ENCODE measurements at places on chromosomes 4 and X.

- no peak for DNase-seq
Observed at GRCh38 chr4:7435471-7436061, 836 bp upstream of the PSAPL1 start.

DNA sequence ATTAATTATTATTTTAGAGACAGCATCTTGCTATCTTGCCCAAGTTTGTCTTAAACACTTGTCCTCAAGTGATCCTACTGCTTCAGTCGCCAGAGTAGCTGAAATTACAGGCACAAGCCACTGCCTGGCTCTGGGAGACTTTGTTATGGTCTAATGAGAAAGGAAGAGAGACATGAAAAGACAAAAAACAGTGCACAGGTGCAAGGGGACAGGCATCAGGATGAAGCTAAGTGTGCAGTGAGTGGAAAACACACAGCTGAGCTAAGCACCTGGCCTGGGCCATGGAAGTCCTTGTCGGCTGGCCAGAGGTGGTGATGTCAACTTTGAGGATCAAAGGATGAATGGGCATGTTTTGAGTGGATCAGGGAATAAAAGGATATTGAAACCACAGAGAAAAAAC, 102.7 kb downstream of the HS3ST1 start:
- DNase-seq: no peak

GRCh38 chr4:75848891-75849290, 53.4 kb downstream of the PPEF2 start:
- no peak for DNase-seq

DNA sequence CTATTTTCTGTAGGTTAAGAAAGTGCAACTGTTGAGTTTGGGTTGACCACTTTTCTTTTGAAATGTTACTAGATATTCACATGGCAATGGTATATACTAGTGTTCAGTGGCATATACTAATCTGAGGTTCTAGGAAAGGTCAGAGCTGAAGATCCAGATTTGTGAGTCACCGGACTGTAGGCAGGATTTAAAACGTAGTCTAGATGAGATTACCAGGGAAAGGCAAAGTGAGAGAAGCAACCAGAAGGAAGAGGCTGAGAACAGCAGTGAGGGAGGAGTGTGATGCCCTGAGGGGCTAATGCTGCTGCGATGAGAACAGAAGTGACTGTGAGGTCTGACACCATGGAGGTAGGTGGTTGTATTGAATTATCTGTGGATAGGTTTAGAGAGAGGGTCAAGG, 9.7 kb upstream of the PLA2G12A start:
- DNase-seq: no peak

DNA sequence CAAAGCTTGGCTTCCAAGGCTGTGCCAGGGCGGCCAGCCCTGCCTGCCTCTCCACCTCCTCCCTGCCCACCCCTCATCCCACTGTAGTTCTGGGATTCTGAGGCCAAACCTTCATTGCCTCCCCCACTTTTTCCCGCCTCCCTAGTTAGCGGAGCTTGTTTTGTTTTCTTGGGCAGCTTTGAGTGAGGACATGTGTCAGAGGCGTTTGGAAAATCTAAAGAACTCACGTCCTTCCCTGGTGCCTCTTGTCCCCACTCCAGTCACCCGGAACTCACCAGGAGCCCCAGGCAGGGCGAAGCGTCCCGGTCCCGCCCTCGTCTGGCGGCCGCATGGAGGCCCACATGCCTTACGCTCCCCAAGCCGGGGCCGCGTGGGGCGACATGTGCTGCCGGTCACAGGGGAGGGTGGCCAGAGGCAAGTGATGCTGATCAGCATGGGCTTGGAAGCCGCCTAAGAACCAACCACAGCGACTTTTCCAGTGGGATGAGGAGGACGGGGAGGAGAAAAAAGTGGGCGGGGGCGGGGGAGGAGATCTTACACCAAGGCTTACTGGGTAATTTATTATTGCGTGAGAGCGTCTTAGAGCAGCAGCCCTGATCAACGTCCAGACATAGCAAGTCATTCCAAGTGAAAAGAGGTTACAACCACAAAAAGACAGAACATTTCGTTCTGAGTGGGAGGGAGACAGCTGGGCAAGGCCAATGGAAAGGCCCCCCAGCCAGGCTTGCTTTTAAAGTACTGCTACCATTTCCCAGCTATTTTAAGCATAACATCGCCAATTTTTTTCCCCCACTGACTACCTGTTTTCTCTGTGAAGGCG, 48.5 kb downstream of the PRPS1 start:
- no peak for DNase-seq

GRCh38 chr4:23476515-23477090, 413.2 kb downstream of the PPARGC1A start:
- no peak for DNase-seq

DNA sequence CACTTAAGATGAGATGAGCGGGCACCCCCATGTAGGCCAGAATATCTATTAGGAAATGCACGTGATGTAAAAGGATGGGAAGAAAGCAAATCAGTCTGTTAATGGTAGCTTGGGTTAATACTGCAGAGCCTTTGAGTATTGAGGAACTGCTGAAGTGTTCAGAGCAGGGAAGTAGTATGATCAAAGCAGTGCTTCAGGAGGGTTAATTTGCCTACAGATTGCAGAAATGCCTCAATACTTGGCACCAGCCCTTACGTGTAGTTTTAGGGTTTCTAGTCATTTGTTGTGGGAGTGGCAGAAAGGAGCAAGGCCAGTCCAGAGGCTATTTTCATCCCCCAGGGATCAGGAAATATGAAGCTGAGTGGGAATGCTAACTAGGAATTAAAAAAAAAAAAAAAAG, 19.7 kb downstream of the ZFX start:
- DNase-seq: no peak

GRCh38 chr4:40199999-40200874, 3.4 kb downstream of the RHOH start:
- DNase-seq: no peak

GRCh38 chr4:168844353-168845049, 165.6 kb downstream of the CBR4 start:
- DNase-seq: no peak

DNA sequence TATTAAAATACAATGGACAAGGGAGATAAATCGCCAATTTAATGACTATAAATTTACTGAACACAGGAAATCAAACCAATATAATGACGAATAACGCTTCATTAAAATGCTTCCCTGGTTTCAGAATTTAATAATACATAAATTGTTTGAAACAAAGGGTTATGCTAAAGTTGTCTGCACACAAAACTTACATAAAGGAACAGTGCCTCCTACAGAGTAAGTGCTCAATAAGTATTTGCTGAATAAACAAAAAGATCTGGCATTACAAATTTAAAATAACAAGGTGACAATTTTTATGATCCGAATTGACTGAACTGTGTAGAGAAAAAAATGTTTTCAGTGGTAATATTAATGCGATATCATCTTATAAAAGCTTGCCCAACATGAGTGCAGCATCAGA, 69.6 kb downstream of the NOCT start:
- DNase-seq: no peak

GRCh38 chr4:37799941-37800554, 26.4 kb upstream of the PGM2 start:
- no peak for DNase-seq

DNA sequence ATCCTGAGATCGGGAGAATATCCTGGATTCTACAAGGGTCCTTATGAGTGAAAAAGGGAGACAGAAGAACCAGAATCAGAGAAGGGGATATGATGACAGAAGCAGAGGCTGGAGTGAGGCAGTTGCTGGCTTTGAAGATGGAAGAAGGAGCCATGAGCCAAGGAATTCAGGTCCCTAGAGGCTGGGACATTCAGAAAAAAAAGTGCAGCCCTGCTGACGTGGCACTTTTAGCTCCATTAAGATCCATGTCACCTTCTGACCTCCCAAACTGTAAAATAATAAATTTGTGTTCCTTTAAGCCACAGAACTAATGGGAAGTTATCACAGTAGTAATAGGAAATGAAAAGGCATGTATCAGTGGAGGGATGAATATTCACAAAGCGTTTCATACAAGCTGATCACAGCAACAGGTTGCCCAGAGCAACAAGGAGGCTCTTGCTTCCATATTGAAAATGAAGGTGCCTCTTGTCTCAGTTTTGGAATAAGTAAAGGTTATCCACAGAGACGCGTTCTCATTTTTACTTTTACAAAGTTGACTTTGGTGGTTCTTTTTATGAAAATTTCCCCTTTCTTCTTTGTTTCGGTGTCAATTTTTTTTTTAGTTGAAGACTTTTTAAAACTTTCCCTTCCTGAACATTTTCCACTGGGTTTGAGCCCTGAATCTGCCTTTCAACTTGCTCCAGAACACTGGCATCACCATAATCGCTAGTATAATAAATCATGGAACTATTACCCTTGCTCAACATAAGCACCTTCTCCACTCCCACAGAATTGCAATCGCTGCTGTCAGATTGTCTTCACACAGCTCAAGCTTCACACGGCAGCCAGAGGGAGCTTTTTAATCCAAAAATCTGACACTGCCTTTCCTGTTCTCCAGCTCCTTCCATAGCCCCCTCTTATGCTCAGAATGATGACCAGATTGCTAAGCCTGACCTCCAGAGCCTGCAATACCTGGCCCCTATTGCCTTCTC, 127.6 kb upstream of the RBPJ start:
- DNase-seq: no peak

GRCh38 chrX:25600776-25601175, 537.4 kb upstream of the MAGEB18 start:
- no peak for DNase-seq

DNA sequence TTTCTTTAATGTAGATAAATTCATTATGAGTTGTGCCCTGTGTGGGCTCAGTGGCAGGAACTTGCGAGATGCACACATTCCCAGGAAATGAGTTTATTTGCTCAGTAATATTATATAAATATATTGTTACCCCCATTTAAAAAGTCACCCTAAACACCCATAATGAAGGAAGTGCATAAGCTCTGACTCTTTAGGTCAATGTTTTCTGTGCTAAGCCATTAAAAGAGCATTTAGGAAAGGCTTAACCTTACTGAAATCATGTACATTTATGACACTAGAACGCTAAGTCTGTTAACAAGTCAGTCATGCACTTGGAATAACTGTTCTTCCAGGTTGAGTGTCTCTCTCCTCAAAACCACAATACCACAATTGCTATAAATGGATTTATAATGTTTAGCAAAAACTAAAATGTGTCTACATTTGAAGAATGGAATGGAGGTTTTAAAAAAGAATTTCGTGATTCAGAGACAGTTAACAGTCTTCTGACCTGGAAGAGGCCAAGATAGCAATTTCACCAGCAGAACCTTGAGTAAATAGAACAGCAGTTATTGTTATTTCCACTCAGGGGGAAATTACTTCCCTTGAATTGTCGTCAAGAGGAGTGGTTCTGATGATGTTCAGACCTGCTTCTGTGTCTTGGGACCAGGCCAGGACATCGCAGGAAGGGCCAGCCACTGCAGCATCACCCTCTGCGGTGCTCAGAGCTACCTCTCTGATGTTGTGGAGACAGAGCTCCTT, 91.1 kb upstream of the VEGFC start:
- no peak for DNase-seq

DNA sequence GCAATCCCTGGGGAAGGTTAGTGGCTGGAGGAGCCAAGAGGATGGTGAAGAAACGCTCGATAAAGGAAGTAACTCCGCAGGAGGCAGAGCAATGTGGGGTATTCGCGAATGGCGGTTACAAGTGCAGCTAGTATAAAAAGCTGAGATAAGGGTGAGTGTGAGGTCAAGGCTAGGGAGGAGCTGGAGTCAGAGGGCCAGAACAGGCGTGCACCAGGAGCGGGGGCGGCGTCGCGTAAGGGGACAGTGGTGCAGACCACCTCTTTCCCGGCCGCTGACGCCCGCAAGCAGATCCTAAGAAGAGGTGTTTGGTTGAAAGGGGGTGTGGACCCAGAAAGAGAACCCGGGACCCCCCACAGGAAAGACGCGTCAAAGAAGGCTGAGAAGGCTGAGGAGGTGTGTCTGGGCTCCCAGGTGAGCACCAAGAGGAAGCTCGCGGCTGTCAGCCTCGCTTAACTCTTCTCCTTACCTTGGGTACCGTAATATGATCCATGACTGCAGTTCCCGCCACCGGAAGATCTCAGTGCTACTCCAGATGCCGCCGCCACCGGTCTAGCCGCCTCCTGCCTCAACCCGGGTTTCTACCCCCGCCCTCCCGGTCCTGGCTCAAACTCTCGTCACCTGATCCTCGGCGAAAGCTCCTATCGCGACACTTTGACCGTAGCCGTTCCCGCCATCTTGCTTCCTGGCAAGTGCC, at the start of gene MTMR8:
MTMR8 (minus strand) TSS at position 579 of the 694 bp plus-strand sequence; CDS start at position 490, 89 bp downstream.
- no peak for DNase-seq

- no peak for DNase-seq
Observed at GRCh38 chr4:99625369-99625768, 32.3 kb downstream of the C4orf54 start.

DNA sequence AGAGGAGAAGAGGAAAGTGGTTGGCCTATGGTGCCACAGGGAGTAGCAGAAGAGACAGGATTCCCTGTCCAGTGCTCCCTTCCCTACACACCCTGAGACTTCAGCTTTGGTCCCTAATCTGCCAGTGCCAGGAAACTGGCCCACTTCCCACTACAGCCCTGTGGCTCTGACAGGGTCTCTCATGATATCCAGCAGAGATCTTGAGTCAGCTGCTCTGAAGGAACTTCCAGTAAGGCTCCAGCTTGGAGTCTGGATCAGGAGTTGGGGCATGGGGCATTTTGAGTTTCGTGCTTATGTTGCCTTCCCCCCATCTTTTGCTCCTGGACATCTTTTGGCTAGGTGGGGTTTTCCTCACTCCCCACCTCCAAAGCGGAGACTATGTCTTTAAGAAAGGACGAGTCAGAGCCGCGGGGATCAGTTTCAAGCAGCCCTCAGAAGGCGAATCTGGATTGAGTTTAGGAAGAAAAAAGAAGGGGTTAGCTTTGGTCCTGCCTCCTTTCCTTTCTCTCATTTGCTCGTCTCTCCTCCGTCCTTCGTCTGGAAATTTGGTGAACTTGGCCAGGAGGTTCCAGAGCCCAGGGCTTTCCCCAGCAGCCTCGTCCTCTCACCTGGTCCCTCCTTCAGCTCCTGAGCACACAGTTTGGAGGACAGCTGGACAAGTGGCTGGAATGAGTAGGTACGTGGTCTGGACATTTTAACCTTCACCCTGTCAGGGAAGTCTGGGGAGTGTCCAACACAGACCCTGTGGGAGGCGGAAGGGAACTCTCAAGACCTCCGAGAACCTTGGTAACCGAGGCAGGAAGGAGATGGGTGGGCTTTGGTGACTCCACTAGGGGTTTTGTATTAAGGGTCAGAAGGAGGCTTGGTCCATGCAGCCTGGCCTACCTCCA, 104.4 kb downstream of the RTL5 start:
- no peak for DNase-seq

- DNase-seq: no peak
Observed at GRCh38 chr4:65102419-65102818, 567.9 kb downstream of the EPHA5 start.
